ENCODE measurements at places on chromosomes 3 and 15.

DNA sequence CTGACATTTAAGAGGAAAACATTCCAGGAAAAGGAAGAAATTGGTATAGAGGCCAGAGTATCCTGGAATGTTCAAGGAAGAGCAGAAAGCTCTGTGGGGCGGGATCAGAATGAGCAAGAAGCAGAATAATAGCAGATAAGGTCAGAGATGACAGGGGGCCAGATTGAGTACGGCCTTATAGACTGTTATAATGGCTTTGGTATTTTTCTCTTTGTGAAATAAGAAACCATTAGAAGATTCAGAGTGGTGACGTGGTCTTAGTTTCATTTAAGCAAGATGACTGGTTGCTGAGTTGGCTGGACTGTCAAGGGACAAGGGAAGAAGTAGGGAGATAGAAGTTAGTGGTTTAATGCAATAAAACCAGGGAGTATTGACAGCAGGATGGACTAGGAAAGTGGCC is 218.3 kb upstream of the SOX2 start:
- DNase-seq: no peak

DNA sequence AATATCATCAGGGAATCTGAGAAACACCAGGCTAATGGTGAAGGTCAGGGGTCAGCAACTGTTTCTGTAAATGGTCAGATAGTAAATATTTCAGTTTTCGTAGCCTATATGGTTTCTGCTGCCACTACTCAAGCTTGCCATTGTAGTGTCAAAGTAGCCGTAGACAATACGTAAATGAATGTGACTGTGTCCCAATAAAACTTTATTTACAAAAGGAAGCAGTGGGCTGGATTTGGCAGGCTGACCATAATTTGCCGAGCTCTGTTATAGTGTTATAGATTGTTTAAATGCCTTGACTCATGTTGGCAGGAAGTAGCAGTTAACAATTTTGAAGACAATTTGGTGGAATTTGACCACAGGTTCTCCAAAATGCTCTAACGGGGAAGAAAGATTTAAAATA is 548.2 kb downstream of the FOXP1 start:
- no peak for DNase-seq

DNA sequence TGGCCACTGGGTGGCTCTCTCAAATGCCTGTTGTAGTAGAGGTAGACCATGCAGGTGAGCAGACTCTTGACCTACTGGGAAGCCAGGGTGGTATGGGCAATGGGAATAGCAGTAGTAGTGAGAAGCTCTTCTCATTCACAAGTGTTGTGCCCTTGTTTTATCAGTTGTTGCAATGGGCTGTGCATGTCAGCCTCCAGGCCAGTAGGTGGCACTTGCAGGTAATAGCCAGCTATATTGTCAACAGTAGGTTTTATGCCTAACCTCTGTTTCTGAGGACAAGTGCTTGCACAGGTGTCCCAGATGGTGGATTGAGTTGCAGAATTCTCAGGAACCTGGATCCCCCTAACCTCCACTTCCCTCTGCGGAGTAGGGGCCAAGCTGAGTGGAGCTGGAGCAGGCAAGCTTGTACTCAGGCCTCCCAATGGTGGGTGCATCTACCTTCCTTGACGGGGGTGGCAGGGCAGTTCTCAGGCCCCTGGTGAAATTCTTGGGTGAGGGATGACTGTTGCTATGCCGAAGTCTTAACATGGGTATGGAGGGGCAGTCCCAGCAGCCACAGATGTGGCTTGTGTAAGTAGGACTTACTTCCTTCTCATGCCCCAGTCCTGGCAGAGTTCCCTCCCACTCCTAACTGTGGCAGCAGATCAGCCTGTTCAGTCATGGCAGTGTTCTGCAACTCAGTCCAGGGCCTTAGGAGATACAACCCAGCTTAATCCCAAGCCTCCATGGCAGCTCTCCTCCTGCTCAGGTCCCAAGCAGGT is 104.3 kb downstream of the NEO1 start:
- no peak for DNase-seq

DNA sequence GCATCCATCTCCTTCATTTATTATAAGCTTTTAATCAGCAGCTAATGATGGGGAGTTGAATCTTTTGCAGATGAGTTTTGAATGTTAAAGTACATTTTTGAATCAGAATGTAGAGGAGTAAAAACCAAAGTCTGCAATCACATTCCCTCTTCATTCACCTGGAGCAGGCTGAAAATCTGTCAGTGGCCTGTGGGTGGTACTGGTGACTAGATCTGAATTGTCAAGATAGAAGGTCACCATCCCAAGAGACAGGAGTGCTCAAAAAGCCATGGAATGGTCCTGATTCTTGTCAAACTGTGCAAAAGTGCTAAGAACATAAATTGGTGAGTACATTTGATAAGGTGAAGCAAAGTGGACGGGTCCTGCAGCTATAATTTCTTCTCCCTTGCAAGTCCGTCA is 881.3 kb upstream of the NR2F2 start:
- DNase-seq: no peak

GRCh38 chr3:112013784-112014143 is 15.0 kb downstream of the TAGLN3 start:
- no peak for DNase-seq
